ENCODE measurements at places on chromosomes 2 and 18.

DNA sequence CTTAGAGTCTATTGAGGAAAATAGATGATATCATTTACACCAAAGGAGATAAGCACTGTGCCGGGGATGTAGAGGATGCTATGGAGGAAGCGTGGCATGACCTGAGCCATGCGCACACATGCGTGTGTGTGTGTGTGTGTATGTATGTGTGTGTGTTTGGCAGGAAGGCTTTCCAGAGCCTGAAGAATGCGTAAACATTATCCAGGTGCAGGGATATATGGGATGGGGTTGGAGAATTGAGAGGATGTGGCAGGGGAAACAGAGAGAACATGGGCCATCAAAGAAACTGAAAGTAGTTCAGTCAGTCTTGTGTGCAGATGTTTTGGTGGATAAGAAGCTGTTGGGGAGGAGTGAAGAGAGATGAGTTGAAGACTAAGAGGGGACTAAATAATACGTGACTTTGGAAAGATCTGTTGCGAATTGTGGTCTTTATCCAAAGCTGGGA, 9.3 kb upstream of the STAT1 start:
- no peak for DNase-seq

DNA sequence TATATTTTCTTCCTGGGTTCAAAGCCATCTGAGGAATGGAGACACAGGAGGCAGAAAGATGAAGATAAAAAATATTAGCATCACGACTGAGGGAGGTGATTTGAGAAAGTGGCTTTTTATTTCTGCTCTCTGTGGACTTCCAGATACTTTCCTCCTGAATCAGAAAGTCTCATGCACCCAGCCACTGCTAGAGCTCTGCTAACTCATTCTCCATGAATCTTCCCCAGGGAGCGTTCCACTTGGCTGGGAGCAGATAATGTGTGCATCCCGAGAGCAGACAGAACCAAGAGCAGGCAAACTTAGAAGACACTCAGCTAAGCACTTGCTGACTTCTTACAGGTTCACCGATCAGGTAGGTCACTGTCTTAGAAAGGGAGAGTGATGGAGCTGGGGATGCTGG, 264.1 kb upstream of the THUMPD2 start:
- no peak for DNase-seq

- no peak for DNase-seq
Observed at GRCh38 chr2:212912445-212913103, 238.8 kb downstream of the IKZF2 start.

DNA sequence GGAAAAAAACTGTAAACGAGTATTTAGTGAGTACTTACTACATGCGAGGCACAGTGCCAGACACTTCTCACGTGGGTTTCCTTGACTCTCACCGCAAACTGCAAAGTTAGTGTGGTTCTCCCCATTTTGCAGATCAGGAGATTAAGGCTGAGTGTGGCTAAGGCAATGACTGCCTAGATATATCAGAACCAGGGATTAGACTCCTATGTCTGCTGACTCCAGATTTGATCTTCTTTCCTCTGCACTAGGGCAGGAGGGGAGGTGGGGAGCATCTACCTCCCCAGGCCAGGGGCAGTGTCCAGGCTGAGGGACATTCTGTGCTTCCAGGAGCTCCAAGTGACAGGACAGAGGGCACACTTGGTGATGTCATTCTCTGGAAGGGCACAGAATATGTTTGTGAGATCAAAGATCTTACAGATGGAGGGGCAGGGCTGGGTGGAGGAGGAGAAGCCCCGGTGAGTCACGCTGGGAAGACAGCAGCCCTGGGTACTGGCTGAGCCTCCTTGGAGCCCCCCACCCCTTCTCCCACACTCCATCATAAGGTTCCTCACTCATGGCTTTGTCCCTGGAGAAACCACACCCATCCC, 92.4 kb downstream of the RHOB start:
- no peak for DNase-seq

DNA sequence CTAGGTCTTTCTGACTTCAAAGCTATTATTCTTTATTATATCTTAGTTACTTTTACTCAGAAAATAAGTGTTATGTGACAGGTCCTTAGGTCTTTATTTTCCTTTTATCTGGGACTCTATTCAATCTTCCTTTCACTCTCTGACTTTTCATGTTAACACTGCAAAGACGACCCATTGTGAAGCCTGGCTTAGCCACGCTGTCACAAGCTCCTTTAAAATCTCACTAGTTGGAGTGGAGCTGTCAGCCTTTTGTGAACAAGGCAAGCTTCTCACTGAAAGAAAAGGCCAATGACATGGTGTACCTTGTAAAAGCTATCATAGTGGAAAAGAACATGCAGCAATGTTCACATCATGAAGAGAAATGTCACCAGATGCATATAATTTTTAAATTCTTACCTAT, 1130.7 kb upstream of the FAM98A start:
- DNase-seq = no peak

DNA sequence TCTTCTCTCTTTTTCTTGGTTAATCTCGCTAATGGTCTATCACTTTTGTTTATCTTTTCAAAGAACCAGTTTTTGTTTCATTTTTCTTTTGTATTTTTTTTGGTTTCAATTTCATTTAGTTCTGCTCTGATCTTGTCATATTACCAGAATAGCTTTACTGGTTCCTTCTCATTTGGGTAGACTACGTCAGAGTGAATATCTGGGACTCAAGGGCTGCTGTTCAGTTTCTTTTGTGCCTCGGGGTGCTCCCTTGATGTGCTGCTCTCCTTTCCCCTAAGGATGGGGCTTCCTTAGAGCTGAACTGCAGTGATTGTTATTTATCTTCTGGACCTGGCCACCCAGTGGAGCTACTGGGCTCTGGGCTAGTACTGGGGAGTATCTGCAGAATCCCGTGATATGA, 29.4 kb upstream of the IL1RN start:
- no peak for DNase-seq

DNA sequence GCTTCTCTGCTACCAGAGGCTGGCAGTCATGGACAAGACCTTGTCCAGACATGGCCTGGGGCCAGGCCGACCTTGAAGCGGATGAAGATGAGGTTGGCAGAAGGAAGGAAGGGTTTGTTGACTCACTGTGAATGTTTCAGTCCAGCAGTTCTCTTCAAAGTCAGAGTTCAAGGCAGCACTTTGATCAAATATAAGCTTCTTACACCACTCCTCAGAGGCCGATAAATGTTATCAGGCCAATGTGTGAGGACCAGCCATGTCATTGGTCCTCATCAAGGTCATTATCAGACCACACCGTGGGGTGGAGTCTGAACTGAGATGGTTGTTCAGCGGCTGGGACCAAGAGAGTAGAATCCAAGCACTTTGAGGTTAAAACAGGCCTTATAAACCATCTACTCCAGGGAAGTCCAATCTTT, 35.5 kb downstream of the QPCT start:
- DNase-seq = no peak

GRCh38 chr2:26580751-26581150, 60.4 kb downstream of the CIB4 start:
- no peak for DNase-seq

DNA sequence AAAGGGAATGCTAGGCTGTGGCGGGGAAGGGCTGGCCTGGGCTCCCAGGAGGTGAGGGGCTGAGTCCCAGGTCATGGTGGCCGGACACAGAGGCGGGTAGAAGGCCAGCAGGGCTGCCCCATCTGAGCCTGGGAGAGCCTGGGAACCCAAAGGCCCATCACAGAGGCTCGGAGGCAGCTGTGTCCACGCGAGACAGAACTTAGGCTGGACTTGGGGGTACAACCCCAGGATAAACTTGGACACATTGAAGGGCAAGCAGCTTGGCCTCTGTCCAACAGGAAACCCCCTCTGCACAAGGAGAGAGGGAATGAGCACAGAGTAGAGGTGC, 95.9 kb downstream of the ZFP36L2 start:
- no peak for DNase-seq

GRCh38 chr2:28751956-28752630, 463 bp downstream of the PPP1CB start:
- peak; percentile 11 for DNase-seq

DNA sequence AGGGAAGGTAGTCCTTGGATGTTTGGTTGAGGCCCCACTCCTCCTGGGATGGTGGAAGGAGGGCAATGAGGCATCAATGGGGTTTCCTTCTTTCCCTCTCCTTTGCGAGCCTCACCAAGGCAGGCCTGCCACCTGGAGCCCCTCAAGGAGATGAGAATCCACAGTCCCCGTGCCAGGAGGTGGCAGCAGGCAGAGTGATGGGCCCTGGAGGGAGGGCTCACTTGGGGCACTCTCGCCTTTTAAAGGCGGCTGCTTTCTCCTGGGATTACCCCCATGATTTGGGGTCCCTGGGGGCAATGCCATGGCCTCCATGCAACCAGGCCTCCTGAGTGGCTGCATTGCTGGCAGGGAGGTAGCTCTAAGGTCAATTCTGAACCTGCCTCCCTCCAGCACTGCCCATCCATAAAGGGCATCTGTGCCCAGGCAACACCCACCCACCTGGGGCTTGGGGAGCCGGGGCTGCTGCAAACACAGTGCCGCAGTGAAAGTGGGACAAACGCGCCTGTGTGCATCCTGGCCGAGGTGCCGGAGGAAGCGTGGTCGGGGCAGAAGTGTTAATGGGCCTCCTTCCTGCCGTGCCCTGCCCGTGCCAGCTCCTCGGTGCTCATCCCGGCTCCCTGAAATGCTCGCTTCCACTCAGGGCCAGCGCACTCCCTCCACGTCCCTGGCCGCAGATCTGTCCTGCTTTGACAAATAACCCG, 55.9 kb downstream of the ZFP36L2 start:
- no peak for DNase-seq

- no peak for DNase-seq
Observed at GRCh38 chr2:190707726-190708125, 58.8 kb downstream of the NAB1 start.

GRCh38 chr18:11567396-11567795, 42.0 kb upstream of the SLC35G4 start:
- no peak for DNase-seq

DNA sequence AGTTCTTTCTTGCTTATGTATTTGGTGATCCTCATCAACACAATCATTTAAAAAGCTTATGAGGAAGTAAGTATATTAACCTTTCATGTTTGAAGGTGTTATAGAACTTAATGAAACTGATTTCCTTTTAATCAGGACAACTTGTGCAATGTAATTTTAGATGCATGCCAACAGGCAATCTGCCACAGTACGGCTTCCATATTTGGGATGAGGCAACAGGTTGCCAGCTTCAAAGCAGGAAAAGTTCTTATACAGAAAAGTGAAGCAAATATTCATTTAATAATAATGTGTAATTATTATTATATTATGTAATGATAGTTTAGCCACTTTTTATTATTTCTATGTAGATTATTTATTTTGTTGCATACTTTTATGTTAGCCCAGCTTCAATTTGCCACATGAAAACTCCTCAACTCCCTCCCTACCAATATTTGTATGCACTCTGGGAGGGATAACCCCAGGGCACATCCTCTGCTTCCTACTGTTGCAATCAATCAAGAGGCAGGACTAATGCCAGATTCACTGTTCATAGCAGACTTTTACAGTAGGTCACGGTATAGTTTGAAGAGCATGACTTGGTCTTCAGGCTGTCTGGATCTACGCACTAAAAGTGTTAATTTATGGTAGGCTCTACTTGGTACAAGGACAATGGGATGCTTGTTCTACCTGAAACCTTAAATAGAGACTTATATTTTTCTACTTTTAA, 277.2 kb downstream of the AGPS start:
- no peak for DNase-seq

- no peak for DNase-seq
Observed at GRCh38 chr2:71558300-71559051, 105.1 kb downstream of the DYSF start.

- no peak for DNase-seq
Observed at GRCh38 chr2:53863538-53864227, 3.9 kb upstream of the GPR75 start.

DNA sequence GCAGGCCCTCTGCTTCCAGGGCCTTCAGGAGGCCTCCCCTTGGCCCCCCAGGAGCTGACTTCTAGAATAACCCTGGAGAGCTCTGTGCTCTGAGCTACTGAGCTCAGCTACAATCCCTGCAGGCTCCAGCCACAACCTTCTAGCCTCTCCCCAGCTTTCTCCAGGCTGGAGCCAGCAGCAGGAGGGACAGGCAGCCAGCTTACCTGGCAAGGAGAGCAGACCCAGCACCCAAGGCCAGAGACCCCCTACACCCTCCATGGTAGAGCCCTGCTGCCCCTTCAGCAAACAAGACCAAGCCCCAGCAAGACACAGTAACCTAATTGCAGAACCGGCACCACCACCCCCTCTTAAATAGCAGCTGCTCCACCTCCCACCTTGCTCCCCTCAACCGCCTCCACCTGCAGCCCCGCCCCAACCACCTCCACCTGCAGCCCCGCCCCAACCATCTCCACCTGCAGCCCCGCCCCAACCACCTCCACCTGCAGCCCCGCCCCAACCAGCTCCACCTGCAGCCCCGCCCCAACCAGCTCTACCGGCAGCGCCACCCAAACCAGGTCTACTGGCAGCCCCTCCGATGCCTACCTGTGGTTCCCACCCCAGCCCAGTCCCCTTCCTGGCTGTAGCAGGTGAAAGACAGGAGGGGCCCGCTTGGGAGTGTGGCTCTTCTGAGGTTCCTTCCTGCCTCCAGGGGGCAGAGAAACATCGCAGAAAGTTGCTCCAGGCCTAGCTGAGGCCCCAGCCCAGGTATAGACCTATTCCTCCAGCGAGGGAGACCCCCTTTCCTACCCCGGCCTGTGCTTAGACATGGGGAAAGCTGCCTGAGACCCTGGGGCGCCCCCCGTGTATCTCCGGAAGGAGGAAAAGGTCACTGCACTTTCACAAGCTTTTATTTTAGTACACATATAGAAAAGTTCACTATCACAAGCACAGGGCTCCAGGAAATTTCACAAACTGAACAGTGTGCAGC, at the start of gene ASTL:
TSS of gene ASTL (minus strand) at position 324 of the 967 bp plus-strand sequence. CDS start at position 258, 66 bp downstream.
- DNase-seq = no peak

DNA sequence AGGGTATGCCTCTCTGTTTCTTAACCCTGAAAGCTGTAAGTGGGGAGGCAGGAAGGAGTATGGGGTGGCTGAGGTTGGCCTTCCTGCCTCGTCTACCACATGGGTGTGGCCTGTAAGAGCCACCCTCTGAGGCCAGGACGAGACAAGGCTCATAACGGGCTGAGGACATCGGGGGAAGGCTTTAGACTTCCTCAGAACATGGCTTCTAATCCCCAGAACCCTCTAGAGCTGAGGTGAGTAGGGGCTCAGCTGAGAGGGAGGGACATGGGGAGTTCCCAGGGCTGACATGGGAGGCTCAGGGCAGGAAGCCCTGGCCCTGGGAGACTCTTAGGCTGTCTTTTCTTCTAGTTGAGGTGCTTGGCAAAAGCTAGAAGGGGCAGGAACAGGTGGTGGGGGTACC, 36.7 kb downstream of the EMX1 start:
- no peak for DNase-seq

DNA sequence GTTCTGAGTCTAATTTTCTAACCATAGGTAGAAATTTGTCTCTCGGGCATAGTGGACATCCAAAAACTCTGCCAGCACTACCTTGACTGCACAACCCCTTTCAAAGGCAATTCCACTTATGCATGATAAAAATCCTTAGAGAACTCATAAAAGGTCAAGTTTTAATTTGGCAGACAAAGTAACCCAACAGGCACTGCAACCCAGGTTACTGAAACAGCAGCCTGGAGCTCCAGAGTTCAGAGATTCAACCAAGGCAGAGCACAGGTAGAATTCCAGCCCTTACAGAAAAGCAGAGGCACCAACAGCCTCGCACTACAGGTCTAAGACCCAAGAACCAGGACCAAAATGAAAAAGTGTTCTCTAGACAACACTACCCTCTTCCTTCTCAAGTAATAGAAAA, 1.8 kb downstream of the DTNB start:
- DNase-seq = no peak
